ENCODE measurements at places on chromosomes 2 and 18.

DNA sequence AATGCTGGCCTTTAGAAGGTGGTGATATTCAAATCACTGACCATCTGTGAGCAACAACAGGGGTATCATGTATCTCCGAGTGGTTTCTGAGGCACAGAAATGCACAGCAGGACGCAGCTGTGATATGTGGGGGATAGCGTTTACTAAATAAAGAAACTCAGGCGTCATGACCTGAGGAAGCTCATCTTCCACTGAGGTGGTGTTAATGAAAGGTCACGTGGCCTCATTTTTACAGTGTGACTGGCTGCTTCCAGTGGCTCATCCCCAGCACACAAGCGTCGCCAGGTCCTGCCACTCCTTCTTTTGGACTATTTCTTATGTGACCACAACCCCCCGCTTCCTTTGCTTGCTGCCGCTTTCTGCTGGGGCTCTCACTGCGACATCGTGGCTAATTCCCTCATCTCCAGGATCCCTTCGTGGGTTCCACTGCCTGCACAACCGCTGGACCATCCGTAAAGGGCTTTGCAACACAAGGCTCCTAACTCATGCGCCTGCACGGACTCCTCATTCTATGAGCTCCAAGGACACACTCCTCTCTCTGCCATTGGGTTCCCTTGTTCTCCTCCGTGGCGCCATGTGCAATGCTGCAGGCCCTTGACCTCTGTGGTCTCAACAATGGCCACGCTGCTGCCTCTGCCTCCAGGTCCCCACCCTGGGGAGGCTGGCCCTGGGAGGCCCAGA, 109.3 kb downstream of the MBP start:
- DNase-seq, result no peak

DNA sequence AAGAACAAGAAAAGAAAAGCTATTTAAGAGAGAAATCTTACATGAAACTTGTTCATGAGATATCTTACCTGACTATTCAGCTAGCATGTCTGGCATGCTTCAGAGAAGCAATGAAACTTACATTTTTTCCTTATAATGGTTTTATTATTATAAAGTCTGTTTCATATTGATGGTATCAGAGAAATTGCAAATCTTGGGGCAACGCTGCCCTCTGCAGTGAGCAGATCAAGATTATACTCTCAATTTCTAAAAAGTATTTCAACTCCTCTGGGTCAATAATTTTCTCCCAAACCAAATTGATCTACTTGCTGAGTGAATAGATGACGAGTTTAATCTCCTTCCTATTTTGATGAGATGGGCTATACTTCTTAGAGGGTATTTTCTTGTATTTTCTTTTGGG, 235.6 kb downstream of the NUP35 start:
- no peak for DNase-seq

GRCh38 chr2:165874445-165875039, 79.0 kb downstream of the TTC21B start:
- no peak for DNase-seq

- DNase-seq, result no peak
Measured at GRCh38 chr2:217199255-217199630, 339.4 kb upstream of the TNP1 start.

- DNase-seq, result no peak
Measured at GRCh38 chr2:221570321-221570935, 1.7 kb downstream of the EPHA4 start.

DNA sequence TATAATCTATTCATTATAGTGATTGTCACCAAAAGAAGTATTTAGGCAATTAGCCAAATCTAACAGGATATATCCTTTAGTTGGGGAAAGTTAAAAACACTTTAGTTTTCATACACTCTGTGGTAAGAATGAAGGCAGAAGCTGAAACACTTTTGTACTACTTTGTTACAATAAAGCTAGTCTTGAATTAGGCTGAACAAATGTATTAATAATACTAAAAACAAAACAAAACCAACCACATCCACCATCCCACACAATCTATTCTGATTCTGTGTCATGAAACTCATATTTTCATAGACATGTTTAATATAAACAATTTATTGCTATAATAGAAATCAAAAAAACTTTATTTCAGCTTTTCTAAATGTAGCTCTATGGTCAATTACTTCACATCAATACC, 508.8 kb downstream of the ZEB2 start:
- no peak for DNase-seq

All from NCI-H1417 treated with DMSO at 0.1 percent for 48 hours (cell line).